Bronchial epithelial cell (primary cell): ENCODE measurements at places on chromosomes 7 and 10. TPM values are rescaled to one million over a fixed set of nuclear protein-coding genes. Genes with fewer than 3 reads are reported as not detected.
A peak's percentile ranks its signal among the peaks of the same experiment; 100 is the strongest.

DNA sequence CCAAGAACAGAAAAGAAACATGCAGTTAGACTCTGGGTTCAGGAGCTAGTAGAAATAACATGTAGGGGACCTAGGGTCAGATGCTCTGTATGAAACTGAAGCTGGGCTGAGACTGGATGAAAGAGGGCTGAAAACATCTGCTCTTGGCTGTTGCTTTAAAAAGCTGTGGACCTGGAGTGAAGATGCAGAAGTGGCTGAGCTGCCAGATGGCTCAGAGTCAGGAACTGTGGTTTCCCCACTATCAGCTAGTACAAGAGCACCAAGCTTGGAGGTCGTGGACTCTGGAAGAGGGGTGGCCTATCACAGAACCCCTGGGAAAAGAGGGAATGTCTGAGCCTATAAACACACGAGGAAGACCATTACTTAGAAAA is 5.9 kb downstream of the ADK start:
- DNase-seq: no peak

DNA sequence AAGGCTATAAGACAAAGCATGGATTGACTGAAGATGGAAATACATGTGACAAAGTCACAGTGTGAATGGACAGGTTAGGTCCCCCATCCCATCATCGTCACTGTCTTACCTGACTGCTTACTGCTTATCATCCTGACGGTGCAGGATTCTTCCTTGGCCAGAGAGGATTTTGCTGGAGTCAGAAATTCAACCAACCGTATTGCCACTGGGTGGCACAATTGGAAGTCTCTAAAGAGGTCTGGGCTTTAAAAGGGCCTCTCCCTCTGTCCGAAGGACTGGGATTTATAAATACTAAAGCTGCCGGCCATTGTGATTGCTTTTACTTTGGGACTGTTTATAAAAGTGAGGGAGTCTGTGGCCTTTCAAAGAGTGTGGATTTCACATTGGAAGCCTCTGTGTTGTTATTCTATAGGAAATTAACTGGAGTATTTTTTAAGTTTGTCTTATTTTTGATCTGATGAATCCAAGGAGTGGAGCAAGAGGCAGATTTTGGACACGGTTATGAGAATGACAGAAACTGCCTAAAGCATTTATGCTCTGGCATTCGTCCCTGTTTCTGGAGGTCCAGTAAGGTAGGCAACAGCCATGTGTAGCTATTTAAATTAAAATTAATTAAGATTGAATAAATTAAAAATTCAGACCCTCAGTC is 113.3 kb upstream of the CREB5 start:
- peak; percentile 60 for DNase-seq

DNA sequence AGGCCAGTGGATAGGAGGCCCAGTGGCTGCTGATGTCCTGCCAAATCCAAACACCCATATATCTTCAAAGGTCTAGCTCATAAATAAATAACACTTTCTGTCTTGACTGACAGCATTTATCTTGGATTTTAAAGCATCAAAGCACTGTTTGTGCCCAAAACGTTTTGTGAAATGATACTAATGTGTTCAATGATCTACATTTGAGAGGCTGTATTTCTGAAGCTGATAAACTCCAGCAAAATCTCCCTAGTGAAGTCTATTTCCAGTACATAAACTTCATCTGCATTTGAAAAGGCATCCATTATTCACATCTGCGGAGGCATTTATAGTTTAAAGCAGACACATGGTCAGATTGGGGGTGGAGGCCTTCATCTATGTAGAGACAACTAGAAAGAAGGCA is 276.3 kb downstream of the HPSE2 start:
- DNase-seq: no peak

DNA sequence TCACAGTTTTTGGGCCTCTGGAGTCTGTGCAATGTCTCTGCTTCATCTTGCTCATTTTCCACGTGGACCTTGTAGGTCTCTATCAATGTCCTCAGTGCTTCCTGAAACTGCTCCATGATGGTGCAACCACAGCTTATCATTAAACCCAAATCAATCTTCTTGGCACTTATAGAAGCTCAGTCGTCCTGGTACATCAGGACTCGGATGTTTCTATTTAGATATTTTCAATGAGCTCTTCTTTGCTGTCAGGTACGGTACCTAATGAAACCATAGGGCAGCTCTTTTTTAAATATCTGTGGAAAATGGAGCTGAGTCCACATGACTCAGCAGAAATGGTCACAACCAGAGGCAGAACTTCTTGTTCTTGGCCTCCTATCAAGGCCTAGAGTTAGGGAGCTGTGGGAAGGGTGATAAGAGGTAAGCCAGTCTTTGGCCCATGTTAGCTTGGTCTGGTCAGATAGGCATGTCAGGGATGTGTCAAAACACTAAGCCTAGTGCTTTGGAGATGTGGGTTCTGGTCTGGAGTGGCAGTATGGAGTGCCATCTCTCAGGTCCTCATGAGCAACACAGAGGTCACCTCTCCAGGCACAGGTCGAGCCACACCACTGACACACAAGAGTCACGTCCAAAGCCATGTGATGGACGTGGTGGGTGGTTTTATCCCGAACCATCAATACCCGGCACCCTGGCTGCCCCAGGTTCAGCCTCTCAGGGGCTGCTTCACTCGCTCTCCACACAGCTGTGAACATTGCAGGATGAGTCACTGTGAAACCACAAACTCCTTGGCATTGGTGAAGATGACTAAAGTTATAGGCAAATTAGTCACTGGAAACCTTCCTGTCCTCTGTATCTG is 87.0 kb downstream of the TBXAS1 start:
- peak; percentile 100 for DNase-seq

GRCh38 chr10:29917311-29917710 is 142.1 kb downstream of the JCAD start:
- no peak for DNase-seq

DNA sequence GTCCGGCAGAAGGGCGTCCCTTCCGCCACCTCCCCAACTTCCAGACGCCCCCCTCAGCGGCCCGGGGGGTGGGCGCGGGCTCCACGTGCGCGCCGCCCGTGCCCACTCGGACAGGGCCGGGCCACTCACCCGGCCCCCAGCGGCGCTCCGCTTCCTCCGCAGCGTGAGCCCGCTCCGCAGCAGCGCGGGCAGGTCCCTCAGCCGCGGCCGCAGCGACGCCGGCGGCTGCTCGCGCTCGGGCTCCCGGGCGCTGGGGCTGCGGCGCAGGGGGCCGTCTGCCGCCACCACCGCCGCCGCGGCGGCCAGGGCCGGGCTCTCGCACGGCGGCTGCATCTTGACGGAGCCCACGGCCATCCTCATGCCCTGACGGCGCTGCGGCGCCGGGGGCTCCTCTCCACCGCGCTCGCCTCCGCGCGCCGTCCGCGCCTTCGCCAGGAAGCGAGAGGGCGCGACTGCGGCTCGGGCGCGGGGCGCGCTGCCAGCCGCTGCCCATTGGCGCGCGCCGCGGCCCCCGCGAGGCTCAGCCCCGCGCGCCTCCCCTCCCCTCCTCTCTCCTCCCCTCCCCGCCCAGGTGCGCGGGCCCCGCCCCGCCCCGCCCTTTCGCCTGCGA is at the start of gene RAPGEF5:
Gene RAPGEF5 (minus strand): TSS at position 454 of the 610 bp plus-strand sequence. CDS start 94 bp downstream, at position 360.
- DNase-seq: peak; percentile 49

DNA sequence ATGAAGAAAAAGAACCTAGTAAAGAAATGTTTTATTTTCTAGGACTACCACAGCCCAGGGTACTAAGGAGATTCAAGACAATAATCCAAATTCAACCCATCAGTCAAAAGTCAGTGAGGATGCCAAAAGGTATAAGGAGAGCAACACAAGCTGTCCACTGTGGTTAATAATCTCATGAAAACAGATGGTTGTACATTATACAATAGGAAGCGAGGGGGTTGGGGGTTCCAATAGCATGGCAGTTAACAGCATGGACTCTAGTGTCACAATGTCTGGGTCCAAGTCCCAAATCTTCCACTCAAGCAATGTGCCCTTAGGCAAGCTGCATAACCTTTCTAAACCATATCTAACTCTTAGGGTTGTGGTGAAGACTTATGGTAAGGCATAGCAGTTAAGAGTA is 35.1 kb downstream of the BRAF start:
- DNase-seq: no peak

GRCh38 chr7:78218051-78218450 is 419.5 kb downstream of the PHTF2 start:
- DNase-seq: peak; percentile 66

DNA sequence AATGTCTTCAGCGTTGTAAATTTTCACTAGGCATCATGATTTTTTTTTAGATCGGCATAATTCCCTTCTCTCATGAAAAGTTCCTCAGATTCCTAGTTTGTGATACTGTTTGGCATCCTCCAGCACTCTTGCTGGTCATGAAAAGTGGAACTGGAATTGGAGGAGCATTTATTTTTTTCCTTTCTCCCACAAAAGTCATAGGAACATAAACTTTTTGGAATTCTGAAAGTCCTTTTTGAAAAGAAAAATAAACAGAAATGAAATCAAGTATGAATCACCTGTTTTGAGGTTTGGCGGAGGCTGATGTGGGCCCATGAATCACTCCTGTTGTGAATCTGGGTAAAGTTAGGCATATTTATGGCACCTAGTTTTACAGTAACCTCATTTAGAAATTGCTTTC is 17.7 kb downstream of the CACNB2 start:
- peak; percentile 33 for DNase-seq

DNA sequence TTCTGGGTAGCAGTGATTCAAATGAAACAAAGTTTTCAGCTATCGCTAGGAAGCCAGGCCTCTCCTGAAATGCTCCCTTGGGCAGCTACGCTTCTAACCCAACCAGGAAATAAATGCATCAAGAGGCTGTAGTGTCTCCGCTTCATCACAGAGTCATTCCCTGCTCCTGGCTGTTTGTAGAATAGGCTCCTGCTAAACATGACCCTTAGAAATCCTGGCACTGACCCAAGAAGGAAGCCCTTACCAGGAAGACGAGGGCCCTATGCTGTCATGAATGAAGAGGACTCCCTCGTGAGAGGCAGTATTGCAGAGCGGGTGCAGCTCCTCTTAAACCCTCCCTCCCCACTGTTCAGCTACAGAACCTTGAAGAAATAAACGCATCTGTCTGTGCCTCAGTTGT is 48.3 kb downstream of the NOD1 start:
- peak; percentile 67 for DNase-seq

DNA sequence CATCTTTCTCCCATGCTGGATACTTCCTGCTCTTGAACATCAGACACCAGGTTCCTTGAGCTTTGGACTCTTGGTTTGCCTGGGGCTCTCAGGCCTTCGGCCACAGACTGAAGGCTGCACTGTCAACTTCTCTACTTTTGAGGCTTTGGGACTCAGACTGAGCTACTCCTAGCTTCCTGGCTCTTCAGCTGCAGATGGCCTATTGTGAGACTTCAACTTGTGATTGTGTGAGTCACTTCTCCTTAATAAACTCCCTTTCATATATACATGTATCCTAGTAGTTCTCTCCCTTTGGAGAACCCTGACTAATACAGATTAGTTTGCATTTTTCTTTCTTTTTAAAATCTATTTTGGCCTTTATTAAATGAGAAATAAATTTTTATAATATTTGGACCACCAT is 276.2 kb upstream of the SEMA3C start:
- DNase-seq: no peak

GRCh38 chr7:71976645-71977044 is 435.5 kb downstream of the CALN1 start:
- DNase-seq: no peak

DNA sequence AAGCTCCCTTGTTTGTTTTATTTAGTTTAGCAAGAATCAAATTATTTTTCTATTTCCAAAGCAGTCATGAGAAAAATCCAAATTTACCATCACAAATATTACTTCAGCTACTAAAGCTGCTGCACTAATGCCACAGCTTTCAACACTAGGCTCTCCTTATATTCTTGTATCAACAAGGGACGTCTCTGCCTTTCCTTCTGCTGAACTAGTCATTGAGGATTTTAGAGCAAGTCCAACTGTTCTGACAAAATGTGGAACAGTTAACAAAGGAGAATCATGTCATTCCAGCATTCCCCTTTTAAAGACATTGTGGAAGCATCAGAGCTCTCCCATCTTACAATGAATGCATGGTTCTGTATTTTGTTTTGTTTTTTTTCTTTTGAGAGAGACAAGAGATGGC is 28.6 kb downstream of the FAM13C start:
- no peak for DNase-seq

DNA sequence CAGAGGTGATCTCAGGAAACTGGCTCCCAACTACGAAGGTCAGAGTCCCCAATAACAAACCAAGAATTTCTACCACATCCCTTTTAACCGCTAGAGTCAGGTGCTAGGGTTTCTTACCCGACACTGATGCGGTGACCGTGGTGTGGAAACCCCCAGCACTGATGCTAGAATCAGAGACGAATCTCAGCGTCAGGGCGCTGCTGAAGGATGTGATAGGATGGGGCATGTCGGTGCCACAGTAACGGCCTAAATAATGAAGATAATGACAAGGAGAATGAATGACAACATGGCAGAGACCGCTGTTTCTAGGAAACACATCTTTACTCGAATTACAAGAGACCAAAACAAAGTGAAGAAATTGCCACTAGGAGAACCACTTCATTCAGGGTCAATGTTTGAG is 131.1 kb upstream of the RSU1 start:
- no peak for DNase-seq

- DNase-seq: peak; percentile 65
Observed at GRCh38 chr7:139679731-139680594, 97.8 kb downstream of the HIPK2 start.

DNA sequence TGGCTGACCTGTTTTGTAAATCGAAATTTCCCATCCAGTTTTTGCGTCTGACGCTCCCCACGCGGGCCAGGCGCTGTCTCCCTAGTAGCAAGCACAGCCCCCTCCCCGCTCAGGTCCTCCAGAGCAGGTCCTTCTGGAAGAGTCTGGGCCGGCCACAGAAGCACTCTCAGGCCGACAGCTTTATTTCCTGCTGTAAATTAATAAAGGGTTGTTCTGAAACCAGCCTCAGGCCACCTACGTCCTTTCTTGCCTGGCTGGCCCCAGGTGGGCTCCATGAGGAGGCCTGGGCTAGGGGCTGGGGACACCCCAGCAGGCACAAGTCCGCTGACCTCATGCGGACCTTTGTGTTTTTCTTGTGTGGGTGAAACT is 35.2 kb downstream of the CAMK2B start:
- no peak for DNase-seq

DNA sequence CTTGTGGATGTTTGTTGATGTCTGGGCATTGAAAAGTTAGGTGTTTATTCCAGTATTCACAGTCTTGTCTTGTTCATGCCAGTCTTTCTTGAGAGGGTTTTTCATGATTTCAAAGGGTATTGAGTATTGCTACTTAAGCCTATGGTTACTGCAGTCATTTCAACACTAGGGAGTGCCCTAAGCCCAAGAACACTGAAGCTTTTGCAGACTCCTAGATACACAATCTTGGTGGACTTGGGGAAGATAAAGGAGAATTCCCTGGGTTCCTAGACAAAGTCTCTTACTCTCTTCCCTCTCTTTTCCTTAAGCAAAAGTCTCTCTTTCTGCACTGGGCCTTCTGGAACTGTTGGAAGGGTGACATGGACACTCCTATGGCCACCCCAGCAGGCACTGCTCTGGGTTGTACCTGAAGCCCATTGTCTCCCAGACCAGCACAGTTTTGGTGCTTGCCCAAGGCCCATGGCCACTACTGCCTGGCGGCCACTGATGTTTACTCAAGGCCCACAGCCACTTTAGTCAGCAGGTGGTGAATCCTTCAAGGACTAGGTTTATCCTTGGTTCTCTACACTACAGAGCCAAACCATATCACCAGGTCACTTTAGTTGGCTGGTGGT is 24.9 kb downstream of the SAMD9 start:
- DNase-seq: peak; percentile 69

MEOX2 gene
- total RNA-seq: not detected in 2 replicates

GDF10 gene
- total RNA-seq: not detected in 2 replicates

PSD gene
- total RNA-seq: under 0.01 and 0.51 TPM in 2 replicates

FGFR2 gene
- 16.8 and 18.8 TPM in 2 replicates for total RNA-seq

RTKN2 gene
- 0.79 and 1.7 TPM in 2 replicates for total RNA-seq

NUTM2A gene
- total RNA-seq: 0.26 and 1.2 TPM in 2 replicates

SLC26A3 gene
- not detected in 2 replicates for total RNA-seq

C10orf105 gene
- total RNA-seq: not detected in 2 replicates

ADRB1 gene
- 1.8 and 2.2 TPM in 2 replicates for total RNA-seq
